Dermis lymphatic vessel endothelial cell (primary cell): ENCODE measurements at places on chromosomes 2 and 18. TPM values are rescaled to one million over a fixed set of nuclear protein-coding genes. Genes with fewer than 3 reads are reported as not detected.

The PAX8 gene
- total RNA-seq: 0.11 and 0.17 TPM in 2 replicates

The FBXO41 gene
- total RNA-seq: under 0.01 and 0.09 TPM in 2 replicates

The NEMP2 gene
- total RNA-seq: 3.4 and 4.0 TPM in 2 replicates

The FOXI3 gene
- not detected in 2 replicates for total RNA-seq

The HTR2B gene
- total RNA-seq: 1.5 TPM in 2 replicates

The EVX2 gene
- total RNA-seq: not detected in 2 replicates

The REG3G gene
- total RNA-seq: not detected in 2 replicates

The PAIP2B gene
- total RNA-seq: 1.1 and 2.0 TPM in 2 replicates

The TTC27 gene
- 12.0 and 25.4 TPM in 2 replicates for total RNA-seq

The FOXD4L1 gene
- total RNA-seq: under 0.01 TPM in 1 of 2 replicates, not detected in the other

The RAPGEF4 gene
- total RNA-seq: 18.8 and 23.8 TPM in 2 replicates

The CREB1 gene
- 40.1 and 40.2 TPM in 2 replicates for total RNA-seq

The CCDC74A gene
- total RNA-seq: 1.0 and 10.6 TPM in 2 replicates

The MARCO gene
- not detected in 2 replicates for total RNA-seq

The TNFRSF11A gene
- 43.0 and 49.1 TPM in 2 replicates for total RNA-seq

The RTP5 gene
- total RNA-seq: not detected in 2 replicates

The DSC1 gene
- total RNA-seq: not detected in 2 replicates

The AMER3 gene
- not detected in 2 replicates for total RNA-seq

The CD28 gene
- total RNA-seq: 0.09 and 0.11 TPM in 2 replicates

The APLF gene
- 6.7 and 6.9 TPM in 2 replicates for total RNA-seq

The NEU4 gene
- under 0.01 TPM in 1 of 2 replicates, not detected in the other for total RNA-seq

The MLPH gene
- 0.52 and 3.3 TPM in 2 replicates for total RNA-seq

The RAX gene
- not detected in 2 replicates for total RNA-seq

The ARL5A gene
- 70.2 and 102 TPM in 2 replicates for total RNA-seq

The ATP9B gene
- total RNA-seq: 28.1 and 35.2 TPM in 2 replicates

The MYO3B gene
- total RNA-seq: under 0.01 TPM in 2 replicates

The SH3BP4 gene
- total RNA-seq: 17.4 and 23.6 TPM in 2 replicates

The TMEFF2 gene
- total RNA-seq: under 0.01 TPM in 1 of 2 replicates, not detected in the other

The AKAIN1 gene
- total RNA-seq: not detected in 2 replicates

The ABCB11 gene
- not detected in 2 replicates for total RNA-seq

The C18orf63 gene
- not detected in 2 replicates for total RNA-seq

The MC4R gene
- not detected in 2 replicates for total RNA-seq

The SPRED2 gene
- total RNA-seq: 1.8 and 2.0 TPM in 2 replicates
